SW 1271 (cell line): ENCODE measurements at places on chromosomes 6 and 20.

DNA sequence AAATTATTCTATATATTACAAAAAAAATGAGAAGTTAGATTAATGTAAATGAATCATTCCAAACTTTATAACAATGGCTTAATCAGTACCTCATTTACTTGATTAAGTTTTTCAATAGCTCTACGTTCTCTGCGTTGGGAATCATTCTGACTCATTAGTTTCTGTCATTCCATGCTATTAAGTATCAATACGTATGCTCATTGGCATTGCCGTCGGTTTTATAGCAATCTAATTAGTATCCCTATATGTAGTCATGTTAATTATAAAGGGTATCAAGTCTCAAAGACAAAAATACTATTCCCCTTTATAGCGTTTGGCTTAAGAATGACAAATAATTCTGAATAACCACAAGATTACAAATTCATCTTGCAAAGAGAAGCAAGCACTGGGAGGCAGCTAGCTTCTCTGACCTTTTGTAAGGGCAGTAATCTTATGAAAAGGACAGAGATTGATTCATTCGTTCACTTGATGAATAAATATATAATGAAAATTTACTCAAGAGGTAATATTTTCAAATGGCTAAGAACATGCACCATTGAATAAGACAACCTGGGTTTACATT is 41.8 kb downstream of the OLIG3 start:
- DNase-seq = no peak

- no peak for DNase-seq
Measured at GRCh38 chr6:97864366-97864765, 581.4 kb upstream of the MMS22L start.

DNA sequence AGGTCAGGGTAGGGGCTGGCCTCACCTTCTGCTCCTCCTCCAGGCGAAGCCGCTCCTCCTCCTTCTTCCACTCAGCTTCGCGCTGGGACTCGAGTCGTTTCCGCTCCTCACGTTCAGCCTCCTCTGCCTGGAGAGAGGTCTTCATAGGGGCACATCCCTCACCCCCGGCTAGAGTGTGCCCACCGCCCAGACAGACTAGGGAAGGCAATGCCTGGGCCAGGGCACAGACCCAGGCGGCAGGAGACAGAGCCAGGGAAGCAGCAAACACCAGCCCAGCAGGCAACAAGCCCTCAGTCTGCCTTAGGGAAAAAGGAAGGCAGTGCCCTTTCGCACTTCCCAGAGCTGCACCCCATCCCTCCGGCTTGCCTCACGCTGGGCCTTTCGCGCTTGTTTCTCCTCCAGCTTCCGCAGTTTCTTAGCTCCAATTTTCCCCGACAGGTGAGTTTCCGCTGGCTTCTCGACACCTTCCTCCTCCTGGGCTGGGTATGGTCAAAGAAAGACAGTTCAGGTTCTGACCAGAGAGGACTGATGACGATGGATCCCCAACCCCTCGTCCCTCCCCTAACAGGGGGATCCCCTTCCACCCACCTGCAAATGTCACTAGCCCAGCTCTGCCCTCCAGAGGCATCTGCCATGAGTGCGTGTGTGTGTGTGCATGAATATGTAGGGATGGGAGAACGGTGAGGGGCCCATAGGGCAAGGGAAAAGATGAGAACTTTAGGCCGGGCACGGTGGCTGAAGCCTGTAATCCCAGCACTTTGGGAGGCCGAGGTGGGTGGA is 4.3 kb downstream of the DDRGK1 start:
- no peak for DNase-seq

DNA sequence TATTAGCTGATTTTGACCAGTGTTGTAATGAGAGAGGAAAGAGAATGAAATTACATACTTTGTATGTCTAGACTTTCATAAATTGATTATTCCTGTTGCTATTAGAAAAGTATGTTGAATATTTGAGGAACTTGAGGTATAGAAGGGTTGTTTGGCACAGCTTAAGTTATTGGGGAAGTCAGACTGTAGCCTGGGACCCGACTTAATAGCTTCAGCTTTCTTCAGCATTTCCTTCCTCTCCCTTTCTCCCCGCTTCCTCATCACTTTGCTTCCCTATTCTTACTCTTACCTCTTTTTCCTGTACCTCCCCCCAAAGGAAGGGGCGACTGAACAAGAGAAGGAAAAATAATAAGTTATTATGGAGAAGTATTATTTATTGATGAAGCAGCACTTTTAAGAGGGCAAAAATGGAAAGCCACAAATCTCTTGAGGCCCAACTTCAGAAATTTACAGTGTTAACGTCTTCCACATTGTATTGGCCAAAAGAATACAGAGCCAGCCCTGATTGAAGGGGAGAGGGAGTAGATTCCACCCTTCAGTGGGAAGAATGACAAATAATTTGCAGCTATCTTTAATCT is 7.4 kb downstream of the SENP6 start:
- DNase-seq = no peak

DNA sequence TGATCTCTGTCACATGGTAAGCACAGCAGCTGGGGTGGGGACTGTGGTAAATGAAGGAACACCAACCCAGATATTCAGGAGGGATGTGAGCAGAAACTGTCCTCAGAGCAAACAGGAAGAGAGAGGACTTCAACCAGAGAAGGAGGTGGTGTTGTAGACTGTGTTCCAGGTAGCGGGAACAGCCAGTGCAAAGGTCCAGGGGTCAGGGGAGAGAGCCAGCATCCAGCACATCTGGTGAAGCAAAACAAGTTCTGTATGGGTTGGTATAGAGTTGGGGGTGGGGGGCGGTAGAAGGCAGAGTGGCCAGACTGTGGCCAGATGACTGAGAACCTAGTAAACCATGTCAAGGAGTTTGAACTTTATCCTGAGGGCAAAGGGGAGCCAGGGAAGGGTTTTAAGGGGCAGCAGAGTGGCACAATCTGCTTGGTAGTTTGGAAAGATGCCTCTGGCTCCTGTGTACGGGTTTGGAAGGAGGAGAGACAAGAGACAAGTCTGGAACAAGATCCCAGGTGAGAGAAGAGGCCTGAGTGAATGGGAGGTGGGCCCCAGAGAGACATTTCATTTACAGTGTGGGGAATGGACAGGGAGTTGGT is 27.8 kb upstream of the TTPAL start:
- DNase-seq = no peak

- peak; percentile 58 for DNase-seq
Measured at GRCh38 chr6:57021086-57021720, 25.3 kb upstream of the KIAA1586 start.
